Right atrium auricular region (tissue), 2 donors: ENCODE measurements at places on chromosomes 6 and 20. TPM values are rescaled to one million over a fixed set of nuclear protein-coding genes. Genes with fewer than 3 reads are reported as not detected.
A peak's percentile ranks its signal among the peaks of the same experiment; 100 is the strongest.

KIF13A gene
- 68.3 TPM for total RNA-seq

MSH5 gene
- 0.37 TPM for total RNA-seq

SYCP2 gene
- 0.56 TPM for total RNA-seq

DNA sequence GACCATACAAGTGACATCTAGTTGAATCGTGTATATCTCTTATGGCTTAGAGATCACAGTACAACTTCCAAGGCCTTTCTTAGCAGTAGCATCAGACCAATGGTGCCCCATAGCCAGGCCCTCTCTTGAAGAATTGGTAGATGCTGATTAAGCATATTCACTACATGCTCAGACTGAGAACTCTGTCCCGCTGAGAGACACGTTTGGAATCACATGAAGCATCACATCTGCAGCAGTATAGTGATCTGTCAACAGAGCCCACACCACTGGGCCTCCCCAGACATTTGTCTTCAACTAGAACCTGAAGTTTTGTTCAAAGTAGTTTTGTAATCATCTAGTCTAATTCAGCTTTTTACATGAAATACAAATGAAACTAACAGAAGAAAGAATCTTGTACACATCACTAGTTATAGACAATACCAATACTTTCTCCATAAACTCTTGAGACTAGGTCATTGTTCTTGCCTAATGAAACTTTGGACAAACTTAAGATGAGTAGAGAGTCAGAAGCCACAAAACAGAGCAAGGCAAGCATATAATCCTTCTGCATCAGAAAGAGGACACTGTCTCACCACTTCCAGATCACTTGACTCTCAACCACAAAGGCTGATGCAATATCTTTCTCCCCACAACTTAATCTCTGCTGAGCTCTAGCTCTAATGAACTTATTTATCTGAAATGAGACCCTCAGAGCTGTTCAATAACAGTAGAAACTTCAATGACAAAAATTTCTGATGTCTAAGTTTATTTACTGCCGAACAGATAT is 182.7 kb downstream of the TBX18 start:
- no peak for DNase-seq

- DNase-seq: peak; percentile 85
These were observed 20.3 kb downstream of the ZMYND8 start for GRCh38 chr20:47336129-47336754.

GRCh38 chr6:87723170-87724078 is 21.4 kb upstream of the AKIRIN2 start:
- peak; percentile 82 for DNase-seq

GRCh38 chr20:56483970-56484369 is 15.5 kb downstream of the RTF2 start:
- DNase-seq: no peak

GRCh38 chr20:23079016-23079351 is 7.1 kb downstream of the CD93 start:
- no peak for DNase-seq

- DNase-seq: no peak
These were observed 94.4 kb downstream of the NCR2 start for GRCh38 chr6:41429506-41430504.
